ENCODE measurements at places on chromosomes 16 and 17.

- DNase-seq, result no peak
Measured at GRCh38 chr16:27515874-27516353, 33.8 kb downstream of the GTF3C1 start.

GRCh38 chr17:18246880-18247612 is 11.5 kb downstream of the FLII start:
- DNase-seq, result no peak

DNA sequence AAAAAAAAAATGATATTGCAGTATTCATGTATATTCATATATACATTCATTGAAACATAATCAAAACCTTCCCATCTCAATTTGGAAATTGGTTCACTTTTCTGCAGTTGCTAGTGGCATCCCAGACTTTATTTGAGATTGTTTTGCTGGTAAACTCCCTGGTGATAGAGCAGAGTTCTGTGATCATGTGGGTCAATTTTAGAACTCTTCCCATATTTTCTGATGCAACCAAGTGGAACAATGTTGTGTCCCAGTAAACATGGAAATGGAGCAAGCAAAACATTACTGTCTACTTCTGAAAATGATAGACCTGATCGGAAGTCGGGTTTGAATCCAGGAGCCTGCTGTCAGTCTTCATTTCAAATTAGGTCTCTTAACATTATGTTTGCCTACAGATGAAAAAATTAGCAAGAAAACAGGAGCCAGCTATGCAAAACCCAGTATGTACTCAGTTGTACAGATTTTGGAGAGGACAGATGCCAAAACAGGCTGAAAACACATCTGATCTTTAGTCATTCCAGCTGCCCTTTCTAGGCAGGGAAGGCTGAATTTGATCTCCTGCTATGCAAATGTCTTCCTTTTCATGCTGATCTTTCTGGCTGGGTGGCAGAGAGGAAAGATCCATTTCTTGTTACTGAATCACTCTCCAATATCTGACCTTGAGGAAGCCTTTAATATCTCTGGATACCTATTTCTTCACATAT is 786.6 kb upstream of the SOX9 start:
- DNase-seq, result no peak

DNA sequence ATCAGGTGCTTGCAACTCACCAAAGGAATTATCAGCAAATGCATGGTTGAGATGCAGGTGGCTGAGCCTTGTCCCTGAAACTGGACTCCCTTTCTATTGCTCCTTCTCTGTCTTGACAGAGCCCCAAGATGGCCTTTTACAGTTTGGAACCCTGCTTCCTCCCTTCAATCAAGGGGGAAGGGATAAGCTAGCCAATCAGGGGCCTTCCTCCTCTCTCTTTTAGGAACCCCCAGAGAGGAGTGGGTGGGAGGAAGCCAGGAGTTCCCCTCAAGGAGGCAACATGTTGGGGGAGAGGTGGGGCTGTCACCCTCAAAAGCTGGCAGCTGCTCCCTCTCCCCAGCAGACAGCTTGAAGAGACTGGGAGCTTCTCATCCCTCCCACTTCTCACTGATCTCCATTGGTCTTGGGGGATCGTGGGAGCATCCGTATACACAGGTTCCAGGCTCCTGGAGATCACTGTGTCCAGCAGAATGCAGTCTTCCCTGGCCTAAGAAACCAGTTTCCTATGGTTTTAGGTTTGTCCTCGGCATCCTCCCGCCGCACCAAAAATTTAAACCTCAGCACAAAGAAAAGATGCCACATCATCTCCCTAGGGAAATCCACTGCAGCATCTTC is 7.2 kb downstream of the RASL10B start:
- DNase-seq, result no peak

DNA sequence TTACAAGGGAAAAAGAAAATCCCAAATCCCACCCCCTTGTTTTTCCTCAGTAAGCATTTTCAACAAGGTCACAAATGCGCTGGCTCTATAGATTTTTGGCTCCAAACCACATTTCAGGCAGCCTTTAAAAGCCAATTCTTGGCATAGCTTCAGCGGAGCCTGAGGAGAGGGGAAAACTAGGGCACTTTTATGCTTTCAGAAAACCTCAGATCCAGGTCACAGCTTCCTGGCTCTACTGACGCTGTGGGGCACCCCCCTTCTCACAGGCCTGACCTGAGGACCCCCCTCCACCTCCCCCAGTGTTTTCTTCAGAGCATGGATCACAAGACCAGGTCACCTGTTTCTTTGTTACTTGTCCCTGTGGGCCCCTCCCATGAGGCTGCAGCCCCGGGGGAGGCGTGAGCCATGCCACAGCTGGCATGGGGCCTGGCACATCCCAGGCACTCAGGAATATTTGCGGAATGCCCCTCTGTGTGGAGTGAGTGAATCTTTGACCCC is 30.1 kb upstream of the MTSS2 start:
- no peak for DNase-seq

DNA sequence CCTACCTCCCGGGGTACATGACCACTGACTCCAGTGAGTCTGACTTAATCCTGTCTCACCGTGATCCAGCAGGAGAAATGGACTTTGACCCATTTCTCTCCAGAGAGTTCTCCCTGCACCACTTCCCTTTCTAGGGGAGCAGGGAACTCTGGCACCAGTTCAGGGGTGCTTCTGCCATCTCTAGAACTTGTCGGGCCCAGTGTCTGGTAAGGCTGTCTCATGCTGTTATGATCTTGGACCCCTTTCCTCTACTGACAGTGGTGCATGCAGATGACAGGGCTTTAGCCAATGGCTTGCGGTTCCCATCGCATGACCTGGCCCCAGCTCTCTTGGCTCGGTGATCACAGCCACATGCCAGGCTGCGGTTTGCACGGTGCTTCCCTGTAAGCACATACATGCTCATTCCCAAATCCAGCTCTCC is 62.0 kb downstream of the SLC39A11 start:
- no peak for DNase-seq

DNA sequence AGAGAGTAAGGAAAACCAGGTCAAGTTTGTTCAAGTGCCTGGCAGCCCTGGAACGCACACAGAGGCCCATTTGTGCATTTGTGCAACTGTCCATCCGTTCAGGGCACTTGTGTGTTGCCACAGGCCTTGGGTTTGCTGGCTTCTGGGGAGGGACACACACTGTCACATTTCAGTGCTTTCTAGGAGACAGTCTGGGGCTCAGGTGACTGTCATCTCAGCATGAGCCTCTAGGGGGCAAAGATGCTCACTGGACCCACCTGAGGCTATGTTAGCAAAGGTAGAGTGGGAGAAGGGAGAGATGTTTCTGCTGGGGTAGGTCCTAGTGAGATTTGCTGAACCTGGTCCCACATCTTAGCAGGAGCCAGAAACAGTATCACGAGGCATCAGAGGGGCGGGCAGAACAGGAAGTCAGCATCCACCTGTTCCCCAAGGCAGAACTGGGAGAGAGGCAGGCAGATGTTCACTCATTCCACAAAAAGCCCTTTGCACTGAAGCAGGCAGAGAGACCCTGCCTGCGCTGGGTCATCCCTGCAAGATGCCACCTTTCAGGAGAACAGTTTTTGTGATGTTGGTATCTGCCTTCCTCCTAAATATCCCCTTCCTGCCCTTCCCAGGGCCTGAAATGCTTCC is 48.5 kb downstream of the RAI1 start:
- no peak for DNase-seq

- no peak for DNase-seq
Measured at GRCh38 chr17:42404326-42405055, 16.2 kb upstream of the STAT3 start.

- DNase-seq, result no peak
Measured at GRCh38 chr16:7026639-7027038, 306.0 kb upstream of the RBFOX1 start.

- DNase-seq, result no peak
Measured at GRCh38 chr17:193426-193810, 12.0 kb upstream of the DOC2B start.

DNA sequence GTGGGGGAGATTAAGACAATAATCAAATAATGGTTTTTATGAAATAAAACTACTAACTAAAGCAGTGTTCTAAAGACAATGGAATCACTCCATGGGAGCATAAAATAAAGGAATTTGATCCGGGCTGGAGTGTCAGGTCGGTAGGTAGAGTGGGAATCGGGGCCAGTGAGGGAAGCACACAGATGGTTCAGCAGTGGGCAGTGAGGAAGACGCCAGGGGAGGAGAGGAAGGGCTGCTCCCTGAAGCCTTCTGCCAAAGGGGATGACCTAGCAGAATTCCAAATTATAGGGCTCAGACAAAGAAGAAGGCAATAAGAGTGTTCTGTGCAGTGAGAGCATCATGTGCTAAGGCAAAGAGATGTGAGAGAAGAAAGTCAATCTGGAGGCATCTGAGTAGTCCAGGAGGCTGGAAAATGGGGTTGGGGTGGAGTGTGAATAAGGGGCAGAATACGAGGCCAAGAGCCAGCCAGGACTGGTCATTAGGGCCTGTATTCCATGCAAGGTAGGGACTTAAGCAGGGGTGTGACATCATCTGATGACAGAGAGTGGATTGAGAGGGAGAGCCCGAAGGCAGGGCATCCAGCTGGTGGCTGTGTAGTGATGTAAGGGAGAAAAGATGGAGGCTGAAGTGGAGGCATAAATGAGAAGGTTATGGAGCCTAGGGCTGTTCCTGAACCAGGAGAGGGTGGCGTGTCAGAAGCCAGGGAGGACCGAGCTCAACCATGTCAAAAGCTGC is 137.6 kb downstream of the COPRS start:
- DNase-seq, result no peak

- no peak for DNase-seq
Measured at GRCh38 chr16:31409433-31409832, 16.3 kb downstream of the ITGAD start.

DNA sequence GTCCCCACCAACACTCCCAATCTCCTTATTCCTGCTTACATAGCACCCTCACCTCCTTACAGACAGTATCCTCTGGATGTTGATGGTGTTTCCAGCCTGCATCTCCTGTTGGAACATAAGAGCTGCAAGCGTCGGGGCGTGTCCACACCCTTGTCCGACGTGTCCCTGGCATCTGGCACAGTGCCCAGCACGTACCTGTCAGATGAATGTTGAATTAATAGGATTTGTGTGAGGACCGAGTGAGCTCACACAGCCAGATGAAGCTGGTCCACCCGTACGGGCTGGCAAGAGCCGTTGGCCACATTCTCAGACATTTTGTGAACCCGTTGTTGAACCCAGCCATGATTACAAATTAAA is 12.2 kb upstream of the CBX4 start:
- no peak for DNase-seq

DNA sequence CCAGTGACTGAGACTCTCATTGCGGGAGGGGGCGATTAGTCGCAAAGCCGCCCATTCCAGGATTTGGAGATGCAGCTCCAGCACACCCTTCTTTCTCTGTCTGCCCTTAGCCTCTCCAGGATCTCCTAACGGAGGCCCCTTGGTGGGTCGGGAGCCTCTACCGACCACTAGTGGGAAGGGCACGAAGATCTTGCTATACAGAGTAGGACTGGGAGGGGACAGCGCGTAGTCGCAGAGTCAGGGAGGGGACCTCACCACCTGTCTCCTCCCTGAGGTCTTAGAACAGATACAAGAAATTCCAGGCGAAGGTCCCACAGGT is 588 bp upstream of the SMTNL2 start:
- no peak for DNase-seq

DNA sequence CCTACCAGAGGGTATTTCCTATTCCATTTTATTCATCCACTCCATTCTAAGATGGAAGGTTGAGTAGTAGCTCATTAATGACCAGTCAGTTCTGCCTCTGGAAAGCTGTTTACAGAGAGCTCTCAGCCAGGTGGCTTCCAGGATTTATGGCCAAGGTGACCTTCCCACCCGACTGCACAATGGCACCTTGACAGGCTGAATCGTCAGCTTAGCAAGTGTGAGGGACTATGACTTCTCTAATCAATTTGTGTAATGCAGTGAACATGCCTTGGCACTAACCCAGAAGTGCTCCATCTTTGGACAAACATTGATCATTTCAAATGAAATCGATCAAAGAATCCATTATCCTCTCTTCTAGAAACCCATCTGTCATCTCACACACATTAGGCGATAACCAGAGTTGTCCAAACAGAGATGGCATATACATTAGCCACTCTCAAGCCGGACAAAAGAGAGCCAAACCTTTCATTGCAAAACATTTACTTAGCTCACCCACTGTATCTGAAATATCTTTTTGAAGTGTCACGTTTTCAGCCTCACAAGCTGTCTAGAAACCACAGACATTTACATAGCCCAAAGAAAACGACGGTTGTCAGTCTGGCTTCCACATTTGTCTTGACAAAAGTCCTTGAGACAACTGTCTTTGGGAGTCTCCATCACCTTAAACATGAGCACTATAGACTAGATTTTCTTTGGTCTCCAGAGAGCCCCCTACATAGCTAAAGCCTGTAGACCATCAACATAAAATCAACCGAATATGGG is 35.6 kb downstream of the CLEC3A start:
- DNase-seq, result no peak

- DNase-seq, result no peak
Measured at GRCh38 chr16:27221576-27222248, 18.4 kb downstream of the KDM8 start.

GRCh38 chr16:78655331-78656113 is 556.1 kb downstream of the WWOX start:
- DNase-seq, result no peak

- no peak for DNase-seq
Measured at GRCh38 chr17:17109907-17110306, 67.7 kb downstream of the MPRIP start.

DNA sequence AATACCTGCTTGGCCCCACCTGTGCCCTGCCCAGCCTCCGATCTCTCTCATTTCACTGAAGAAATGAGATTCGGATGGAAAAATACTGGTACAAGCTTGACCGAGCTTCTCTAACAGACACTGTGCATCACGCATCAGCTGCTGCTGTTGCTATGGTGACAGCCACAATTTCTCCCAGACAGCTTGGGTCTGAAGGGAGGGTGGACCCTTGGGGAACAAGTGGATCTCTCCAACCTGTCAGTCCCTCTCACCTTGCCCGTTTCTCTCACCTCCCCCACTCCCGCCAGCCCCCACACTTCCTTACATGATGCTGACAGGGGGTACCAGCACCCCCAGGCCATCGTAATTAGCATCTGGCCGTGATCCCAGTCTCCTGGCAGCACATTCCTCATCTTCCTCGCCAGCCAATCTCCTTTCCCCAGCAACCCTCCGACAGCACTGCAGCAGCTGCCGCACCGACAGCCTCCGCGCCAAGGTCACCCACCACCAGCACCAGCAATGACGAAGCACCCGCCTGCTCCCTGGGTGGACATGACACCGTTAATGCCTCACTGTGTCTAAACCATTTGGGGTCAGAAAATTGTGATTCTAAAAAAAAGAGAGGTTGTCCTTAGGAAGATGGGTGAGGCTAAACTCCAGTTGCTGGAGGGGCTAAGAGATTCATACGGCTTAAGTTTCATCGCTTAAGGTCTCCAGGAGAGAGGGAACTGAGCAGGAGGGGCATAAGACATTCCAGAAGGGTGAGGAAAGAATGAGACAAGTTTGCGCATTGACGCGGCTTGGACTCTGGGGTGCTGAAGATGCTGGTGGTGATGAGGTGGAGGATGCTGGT is 58.6 kb upstream of the TNRC6A start:
- no peak for DNase-seq

GRCh38 chr17:44747566-44747965 is 11.2 kb upstream of the ADAM11 start:
- no peak for DNase-seq

GRCh38 chr17:47732399-47733046 is 513 bp upstream of the TBX21 start:
- no peak for DNase-seq

- DNase-seq, result no peak
Measured at GRCh38 chr17:12756786-12757185, 32.5 kb upstream of the ARHGAP44 start.

GRCh38 chr17:35073991-35074627 is 10.6 kb upstream of the RFFL start:
- DNase-seq, result no peak

- DNase-seq, result no peak
Measured at GRCh38 chr17:7590743-7591142, 849 bp upstream of the SOX15 start.

GRCh38 chr16:8642146-8642545 is 20.6 kb downstream of the METTL22 start:
- DNase-seq, result no peak

Data from AG04449 (cell line).